Kidney (tissue), 22 donors: ENCODE measurements at places on chromosomes 16 and 17.
A peak's percentile ranks its signal among the peaks of the same experiment; 100 is the strongest.

- no peak for DNase-seq
Observed at GRCh38 chr17:17704931-17705330, 23.7 kb downstream of the RAI1 start.

GRCh38 chr17:63515426-63515825 lies 7.7 kb upstream of the KCNH6 start:
- no peak for DNase-seq

GRCh38 chr17:1344521-1344920 lies 55.5 kb downstream of the YWHAE start:
- no peak for DNase-seq

DNA sequence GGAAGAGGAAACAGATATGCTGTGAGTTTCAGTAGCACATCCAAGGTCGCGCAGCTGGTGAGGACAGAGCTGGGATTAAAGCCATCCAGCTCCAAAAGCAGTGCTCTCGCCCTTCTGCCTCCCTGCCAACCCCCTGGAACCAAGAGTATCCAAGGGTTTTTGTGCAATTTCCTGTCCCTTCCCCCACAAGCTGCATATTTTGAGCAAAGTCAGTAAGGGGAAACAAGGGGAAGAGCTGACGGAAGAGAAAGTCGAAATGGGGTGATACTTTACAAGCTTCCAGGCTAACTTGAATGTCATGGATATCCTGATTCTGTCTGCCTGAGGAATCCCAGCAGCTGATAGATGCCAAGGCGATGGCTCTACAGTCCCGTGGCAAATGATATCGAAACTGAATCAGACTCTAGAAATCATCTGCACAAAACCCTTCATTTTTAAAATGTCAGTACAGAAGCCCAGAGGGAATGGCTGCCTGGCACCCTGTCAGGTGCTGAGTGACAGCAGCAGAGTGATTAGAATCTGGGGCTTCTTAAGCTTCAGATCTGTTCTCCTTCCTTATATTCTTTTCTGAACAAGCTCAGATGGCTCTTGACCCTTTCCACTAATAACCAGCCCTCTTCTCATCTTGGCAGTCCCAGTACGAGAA lies 42.9 kb upstream of the TEKT3 start:
- peak; percentile 81 for DNase-seq

GRCh38 chr17:66466840-66467367 lies 164.5 kb downstream of the PRKCA start:
- peak; percentile 58 for DNase-seq

DNA sequence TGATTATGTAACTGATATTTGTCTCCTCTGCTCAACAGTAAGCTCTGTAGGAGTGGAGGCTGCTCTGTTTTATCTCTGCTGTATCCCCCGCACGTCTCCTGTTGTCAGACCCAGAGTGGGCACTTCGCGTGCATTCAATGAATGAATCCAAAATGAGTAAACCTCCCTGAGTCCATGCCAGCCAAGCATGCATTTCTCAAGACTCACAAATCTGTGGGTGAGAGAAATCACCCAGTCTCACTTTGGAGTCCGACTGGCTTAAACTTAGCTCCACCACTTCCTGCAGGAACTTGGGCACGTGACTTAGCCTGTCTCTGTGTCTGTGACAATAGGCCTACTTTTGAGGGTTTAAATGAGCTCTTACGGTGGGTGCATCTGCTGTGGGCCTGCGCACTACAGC lies 3.7 kb downstream of the PNPO start:
- DNase-seq, result no peak

DNA sequence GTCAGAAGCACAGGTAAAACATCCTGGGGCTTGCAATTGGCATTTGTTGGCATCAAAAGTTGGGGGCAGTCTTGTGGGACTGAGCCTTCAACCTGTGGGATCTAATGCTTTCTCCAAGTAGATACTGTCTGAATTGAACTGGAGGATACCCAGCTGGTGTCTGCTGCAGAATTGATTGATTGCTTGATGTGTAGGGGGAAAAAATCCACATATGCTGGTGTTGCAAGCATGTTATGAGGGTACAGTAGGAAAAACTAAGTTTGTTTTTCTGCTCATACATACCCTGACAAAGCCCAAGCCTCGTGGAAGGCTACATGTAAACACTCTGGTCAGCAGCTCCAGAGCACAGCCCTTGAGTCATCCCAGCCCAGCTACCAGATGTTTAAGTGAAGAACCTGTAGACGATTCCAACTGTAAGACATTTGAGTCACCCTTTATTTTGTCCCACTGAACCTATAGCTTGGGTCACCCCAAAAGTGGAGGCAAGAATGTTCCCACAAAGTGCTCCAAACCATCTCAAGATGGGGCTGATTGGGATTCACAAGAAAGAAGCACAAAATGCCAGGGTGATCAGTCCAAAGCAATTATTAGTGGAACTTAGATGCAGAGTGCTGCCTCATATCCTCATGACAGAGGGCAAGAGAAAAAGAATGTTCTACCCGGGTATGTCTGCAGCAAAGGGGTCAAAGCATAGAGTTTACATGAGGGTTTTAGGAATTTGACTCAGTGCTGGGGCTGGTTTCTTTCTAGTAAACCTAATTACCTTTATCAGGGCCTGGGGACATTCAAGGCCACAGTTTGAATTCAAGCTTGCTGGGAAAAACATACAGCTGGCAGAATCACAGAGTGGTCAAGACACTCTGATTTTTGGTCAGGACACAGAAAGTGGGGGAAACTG lies 9.6 kb upstream of the APPBP2 start:
- DNase-seq, result no peak

- DNase-seq, result no peak
Observed at GRCh38 chr16:87658564-87659225, 56.4 kb downstream of the JPH3 start.

DNA sequence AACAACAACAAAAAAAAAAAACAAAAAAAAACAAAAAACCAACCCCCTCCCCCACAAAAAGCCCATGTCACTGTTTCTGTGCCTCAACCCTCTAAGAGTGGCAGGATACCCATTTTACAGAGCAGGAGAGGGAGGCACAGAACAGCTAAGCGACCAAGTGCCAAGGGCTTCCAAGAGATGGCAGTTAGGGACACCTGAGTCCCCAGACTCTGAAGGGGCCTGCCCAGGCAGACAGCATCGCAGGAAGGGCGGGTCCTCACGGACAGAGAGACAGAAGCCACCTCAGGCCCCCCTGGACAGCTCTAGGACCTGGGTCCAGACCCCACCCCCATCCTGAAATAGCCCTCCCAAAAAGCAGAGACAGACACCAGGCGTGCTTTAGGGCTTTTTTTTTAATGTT lies 21.6 kb upstream of the CPSF4L start:
- DNase-seq, result no peak

- no peak for DNase-seq
Observed at GRCh38 chr16:73543331-73543969, 495.5 kb upstream of the ZFHX3 start.

DNA sequence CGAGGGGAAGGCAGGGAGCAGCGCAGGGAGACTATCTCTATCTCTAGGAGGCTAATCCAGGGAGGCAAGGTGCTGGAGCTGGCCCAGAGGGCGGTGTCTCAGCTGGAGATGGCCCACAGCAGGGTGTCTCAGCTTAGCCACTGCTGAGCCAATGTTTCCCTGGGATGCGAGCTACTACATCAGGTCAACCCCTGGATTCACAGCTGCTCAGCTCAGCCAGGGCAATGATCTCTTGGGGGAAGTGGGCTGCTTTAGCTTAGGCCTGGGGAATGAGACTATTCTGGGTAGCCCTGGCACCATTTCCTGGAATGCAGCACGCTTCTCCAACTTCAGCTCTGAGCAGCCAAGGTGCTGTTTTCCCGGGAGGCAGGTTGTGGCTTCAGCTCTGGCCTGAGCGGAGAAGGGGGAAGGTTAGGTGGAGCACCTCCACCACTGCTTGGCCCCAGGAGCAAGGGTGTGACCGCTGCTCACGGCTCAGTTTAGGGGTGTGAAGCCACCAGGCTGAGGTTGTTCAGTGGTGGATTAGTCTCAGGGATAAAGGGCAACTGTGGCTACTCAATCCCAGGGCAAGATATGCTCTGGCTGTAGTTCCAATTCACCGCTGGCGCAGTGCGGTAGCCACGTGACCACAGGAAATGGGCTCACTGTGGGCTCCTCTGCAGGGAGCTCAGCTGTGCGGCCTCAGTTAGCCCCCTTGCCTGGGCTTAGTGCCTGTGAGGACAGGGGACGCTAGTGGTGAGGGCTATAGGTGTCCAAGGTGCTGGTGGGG lies 5.2 kb upstream of the PRSS21 start:
- no peak for DNase-seq

GRCh38 chr16:56262551-56263245 lies 71.4 kb downstream of the GNAO1 start:
- no peak for DNase-seq

GRCh38 chr16:69225121-69225520 lies 38.2 kb downstream of the SNTB2 start:
- DNase-seq, result peak; percentile 56

- no peak for DNase-seq
Observed at GRCh38 chr16:66798161-66798560, 3.2 kb downstream of the TERB1 start.

DNA sequence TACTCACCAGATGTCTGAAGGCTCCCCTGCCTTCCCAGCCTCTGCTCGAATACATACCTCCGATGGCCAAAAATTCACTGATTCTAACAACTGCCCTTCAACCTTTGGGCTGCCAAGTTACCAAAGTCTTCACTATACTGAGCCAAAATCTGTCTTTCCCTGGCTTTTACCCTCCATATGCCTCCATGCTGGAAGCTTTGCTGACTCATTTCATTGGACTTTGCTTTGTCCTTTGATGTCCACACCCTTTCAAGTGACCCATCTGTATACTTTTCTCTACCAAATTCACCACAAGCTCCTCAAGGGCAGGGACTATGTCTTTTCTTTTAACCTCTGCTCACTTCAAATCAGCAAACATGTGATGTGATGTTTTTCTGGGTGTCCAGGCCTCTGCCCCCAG lies 21.0 kb upstream of the MTMR4 start:
- no peak for DNase-seq

DNA sequence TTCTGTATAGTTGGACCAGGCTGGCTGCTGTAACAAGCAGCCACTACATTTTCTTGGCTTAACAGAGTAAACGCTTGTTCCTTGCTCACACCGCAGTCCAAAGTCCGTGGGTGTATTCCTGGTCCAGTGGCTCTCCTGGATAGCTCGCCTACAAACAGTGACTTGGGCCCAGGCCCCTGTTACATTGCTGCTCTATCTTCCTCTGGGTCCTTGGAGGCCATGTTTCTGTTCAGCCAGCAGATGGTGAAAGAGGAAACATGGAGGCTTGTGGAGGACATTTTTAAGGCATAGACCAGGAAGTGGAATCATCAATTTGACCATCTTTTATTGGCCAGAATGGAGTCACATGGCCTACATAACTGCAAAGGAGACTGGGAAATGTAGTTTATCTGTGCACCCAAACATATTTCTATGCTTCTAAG lies 55.1 kb downstream of the ATP2C2 start:
- no peak for DNase-seq

DNA sequence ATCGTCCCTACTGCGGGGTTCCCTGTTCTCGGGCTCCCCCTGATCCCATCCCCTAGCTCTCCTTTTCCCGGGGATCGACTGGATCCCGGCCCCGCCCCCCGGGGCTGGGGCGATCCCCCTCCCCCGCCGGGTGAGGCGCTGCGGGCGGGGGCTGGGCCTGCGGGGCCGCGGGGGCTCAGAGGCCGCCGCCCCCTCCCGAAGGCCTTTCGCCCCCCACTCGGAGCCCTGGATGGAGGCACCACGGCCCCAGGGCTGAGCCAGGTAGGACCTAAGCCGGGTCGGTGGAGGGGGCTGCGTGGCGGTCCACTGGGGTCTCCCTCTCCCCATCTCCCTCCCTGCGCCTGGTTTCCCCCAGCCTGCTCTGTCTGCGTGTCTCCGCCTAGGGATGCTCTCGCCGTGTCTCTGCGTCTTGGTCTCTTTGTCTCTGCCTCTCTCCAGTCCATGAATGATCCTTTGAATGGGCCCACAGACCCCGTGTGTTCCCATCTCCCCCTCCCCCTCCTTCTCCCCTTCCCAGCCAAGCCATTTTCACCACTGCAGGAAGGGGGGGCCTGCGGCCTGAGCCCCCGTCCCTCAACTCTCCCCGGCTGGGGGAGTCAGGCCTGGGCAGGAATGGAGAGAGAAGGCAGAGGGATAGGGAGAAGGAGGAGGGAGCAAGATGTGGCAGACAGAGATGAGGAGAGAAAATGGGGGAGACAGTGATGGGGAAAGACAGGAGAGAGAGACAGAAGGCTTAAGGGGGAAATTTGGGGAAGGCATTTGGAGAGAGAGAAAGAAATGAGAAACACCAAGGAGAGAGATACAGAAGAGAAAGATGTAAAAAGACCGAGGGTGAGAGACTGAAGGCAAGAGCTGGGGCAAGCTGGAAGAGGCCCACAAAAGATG lies 1.7 kb upstream of the TMEM256 start:
- DNase-seq, result peak; percentile 79

GRCh38 chr17:77466140-77466539 lies 325.4 kb downstream of the SEC14L1 start:
- DNase-seq, result peak; percentile 86

- DNase-seq, result no peak
Observed at GRCh38 chr16:79320956-79321355, 279.6 kb downstream of the MAF start.

DNA sequence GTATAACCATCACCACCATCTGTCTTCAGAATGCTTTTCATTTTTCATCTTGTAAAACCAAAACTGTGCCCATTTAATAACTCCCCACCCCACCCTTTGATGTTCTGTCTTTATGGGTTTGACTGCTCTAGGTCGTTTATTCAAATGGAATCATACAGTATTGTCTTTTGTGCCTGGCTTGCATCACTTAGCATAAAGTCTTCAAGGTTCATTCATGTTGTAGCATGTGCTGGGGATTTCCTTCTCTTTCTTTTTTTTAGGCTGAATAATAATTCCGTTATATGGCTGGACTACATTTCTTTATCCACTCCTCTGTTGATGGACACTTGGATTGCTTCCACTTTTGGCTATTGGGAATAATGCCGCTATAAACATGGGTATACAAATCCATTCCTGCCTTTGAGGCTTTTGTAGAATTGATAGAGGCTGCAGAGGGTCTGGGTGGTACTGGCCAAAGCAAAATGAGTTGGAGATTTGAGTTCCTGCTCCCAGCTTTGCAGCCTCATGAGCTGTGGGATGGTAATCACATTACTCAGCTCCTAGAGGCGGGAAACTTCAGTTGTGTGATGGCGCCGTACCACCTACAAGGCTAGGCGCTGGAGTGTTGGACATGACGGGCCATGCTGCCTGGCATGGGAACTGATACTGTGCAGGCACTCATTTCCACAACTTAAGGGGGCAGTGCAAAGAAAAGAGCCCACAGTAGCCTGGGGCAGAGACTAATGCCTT lies 64.8 kb downstream of the CLEC16A start:
- no peak for DNase-seq

DNA sequence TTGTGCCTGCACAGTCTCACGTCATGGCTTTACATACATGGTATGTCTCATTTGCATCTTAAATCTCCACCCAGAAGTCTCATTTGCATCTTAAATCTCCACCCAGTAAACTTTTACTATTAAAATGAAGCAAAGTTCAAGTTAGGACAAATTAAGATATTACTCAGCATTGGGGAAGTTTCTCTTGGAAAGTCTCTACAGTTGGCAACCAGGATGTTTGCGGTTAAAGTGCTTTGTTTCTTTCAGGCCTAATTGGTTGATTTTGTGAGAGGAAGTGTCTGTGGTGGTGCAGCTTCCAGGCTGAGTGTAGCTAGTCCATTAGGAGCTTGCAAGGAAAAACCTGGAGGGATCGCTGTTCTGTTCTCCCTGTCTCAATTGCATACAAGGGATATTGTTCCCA lies 1373.3 kb upstream of the GOT2 start:
- no peak for DNase-seq

GRCh38 chr16:12553191-12553590 lies 250.5 kb downstream of the CPPED1 start:
- DNase-seq, result no peak
